ENCODE measurements at places on chromosomes 1 and 21. TPM values are rescaled to one million over a fixed set of nuclear protein-coding genes. Genes with fewer than 3 reads are reported as not detected.

GRCh38 chr1:53084589-53084971, 22.6 kb downstream of the PODN start:
- DNase-seq, result peak; percentile 44

DNA sequence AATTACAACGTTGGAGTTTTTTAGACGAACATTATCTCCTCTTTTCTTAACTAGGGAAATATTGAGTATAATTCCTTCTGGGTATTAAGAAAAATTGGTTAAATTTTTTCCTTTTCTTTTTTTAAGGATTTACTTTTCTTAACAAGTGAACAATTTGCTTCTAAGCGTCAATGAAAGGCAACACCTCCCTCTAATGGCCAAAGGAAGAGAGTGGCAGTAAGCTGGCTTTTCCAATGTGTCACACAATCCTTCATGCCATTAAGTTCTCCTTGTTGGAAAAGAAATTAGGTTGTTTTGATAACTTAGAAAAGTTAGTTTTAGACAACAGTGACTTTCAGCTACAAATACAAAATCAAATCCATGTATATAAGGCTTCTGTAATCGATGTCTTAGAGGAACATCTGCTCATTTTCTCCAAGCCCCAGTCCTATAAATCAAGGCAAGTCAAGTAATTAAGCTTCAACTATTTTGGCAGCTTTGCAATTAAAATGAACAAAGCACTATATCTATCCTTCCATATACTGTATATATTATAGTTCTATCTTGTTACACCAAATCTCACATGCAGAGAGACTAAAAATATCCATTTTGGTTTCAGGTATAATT, 62.8 kb downstream of the EDEM3 start:
- DNase-seq, result peak; percentile 53

GRCh38 chr1:24961334-24961733, 31.3 kb upstream of the RUNX3 start:
- DNase-seq, result no peak

- peak; percentile 48 for DNase-seq
These were observed 5.4 kb downstream of the NPR1 start for GRCh38 chr1:153683854-153684253.

DNA sequence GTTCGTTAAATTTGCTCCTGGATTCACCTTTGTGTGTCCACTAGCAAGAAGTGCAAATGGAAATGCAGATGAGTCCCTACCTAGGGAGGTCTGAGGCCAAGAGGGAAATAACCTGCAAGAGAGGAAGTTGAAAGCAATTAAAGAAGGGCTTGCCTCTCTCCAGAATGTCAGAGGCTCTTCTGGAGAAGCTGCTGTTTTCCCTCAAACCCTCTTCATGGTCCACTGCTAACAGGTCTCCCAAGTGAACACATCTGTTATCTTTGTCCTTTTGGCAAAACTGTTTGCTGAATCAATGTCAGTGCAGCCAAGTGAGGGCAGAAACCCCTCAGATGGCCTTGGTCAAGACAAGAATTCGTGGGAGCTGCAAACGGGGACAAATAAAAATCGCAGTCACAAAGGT, 177.3 kb upstream of the PLXNA2 start:
- no peak for DNase-seq

The MTARC1 gene
- 50.2 TPM for total RNA-seq

DNA sequence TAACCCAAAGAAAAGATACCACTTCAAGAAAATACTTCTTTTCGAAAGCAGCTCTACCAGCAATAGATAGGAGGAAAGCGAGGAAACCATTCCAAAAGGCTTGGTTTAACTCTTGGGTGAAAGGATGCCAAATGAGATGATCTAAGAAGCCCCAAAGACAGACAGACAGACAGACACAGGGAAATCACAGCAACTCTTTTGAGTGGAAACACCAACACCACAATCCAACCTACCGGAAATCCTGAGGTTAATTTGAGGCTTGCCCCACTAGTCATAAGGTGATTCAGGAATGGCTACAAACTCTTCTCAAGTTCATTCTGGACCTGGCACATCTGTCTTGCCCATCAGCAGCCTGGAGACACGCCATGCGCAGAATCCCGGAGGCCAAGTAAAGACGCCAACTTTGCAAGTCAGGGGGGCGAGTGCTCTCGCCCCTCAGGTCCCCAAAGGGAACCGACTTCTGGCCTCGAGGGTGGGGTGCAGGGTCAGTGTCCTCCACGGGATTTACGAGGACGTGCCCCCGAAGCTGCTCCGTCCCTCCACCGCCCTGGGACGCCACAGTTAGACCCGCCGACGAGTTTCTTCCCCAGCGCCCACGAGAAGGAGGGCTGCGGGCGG, 778 bp downstream of the EVI5 start:
- DNase-seq, result peak; percentile 61

DNA sequence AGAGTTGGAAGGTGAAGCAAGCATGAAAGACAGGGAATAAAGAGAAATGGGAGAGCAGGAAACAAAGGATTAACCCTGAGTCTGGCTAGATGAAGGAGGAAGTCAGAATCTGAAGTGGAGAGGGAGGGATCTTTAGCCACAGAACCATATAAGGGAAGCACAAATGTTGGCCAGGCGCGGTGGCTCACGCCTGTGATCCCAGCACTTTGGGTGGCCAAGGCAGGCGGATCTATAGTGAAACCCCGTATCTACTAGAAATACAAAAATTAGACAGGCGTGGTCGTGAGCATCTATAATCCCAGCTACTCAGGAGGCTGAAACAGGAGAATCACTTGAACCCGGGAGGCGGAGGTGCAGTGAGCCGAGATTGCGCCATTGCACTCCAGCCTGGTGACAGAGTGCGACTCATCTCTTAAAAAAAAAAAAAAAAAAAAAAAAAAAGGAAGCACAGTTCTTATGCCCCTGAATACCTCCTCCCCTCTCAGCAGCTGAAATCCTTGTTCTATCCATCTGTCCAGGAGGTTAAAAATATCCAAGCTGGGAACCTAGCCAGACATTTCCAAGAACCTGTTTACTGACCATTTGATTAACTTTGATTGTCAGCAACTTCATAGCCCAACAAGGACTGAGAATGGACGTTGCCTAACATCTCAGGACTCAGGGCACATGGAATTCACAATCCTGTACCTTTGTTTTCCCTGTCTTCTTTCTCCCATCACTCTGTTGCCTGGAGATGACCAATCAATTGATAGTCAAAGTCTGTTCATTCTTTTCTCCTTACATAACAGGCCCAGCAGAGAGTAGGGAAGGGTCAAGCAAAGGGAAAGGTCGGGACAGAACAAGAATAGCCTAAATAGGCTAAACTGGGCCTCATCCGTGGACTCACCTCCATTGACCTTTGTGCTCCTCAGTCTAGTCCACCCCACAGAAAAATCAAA, 10.6 kb downstream of the TXNIP start:
- DNase-seq, result peak; percentile 87

The PTGFR gene
- 7.8 TPM for total RNA-seq

DNA sequence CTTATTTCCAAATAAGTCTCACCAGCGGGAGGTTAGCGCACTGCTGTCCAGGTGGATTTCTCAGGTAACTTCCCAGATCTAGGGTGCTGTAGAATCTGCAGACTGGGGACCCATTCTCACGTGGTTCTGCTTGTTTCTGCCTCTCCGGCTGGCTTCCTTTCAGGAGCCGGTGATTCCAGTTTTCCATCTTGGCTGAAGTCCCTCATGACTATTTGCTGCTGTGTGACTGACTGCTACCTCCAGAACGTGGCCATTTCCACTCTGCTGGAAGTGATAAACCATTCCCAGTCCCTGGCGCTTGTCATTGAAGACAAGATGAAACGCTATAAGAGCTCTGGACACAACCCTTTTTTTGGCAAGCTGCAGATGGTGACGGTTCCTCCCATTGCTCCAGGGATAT, 76.0 kb downstream of the DOP1B start:
- no peak for DNase-seq

- DNase-seq, result no peak
These were observed 10.7 kb downstream of the HMGN2 start for GRCh38 chr1:26482921-26483320.

- DNase-seq, result no peak
These were observed 229.1 kb downstream of the KCNJ6 start for GRCh38 chr21:37686991-37687810.

The ZNF695 gene
- total RNA-seq, result 15.8 TPM

- DNase-seq, result peak; percentile 84
These were observed 204.1 kb upstream of the PTGFR start for GRCh38 chr1:78286686-78287085.

The ATP6V1G3 gene
- not detected for total RNA-seq

The ARTN gene
- total RNA-seq, result 35.5 TPM

The GCSAML gene
- not detected for total RNA-seq

Measured in PC-3 (cell line).